Activated CD4-positive, alpha-beta T cell treated with anti-CD3 and anti-CD28 coated beads, Interleukin-2, amount 10 ng/mL, durations not matched to agents 7 days and 5 days (primary cell): ENCODE measurements at places on chromosomes 1 and 21.

DNA sequence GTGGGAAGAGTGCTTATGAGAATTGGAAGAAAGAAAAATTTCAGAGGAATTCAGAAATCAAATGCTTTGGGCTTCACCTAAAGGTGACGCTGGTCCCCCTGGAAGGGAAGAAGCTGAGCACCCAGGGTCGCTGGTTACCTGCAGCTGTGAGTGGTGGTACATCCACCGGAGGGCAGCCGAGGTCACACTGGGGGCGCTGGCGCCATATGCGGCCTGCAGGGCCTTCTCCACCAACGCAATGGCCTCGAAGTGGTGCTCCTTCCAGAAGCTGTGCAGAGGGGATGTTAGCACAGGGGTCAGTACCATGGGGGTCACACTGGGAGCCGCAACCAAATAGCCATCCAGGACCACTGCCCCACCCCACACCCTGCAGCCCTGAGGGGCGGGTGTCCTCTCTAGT is 6.1 kb downstream of the AKR7A2 start:
- no peak overlapping the region for H3K4me3 ChIP-seq
- H3K27me3 ChIP-seq = no peaks in the 10 kb centered on the region
- peaks cover 20% of the 10 kb centered on the region for H3K36me3 ChIP-seq
- no peak overlapping the region for H3K27ac ChIP-seq
- no peak for DNase-seq
- H3K4me1 ChIP-seq = peaks cover 9% of the 10 kb centered on the region

GRCh38 chr1:189616893-189617292 is 860.8 kb downstream of the BRINP3 start:
- H3K4me1 ChIP-seq = no peaks in the 10 kb centered on the region
- H3K27ac ChIP-seq = no peak overlapping the region
- H3K36me3 ChIP-seq = no peaks in the 10 kb centered on the region
- DNase-seq = no peak

DNA sequence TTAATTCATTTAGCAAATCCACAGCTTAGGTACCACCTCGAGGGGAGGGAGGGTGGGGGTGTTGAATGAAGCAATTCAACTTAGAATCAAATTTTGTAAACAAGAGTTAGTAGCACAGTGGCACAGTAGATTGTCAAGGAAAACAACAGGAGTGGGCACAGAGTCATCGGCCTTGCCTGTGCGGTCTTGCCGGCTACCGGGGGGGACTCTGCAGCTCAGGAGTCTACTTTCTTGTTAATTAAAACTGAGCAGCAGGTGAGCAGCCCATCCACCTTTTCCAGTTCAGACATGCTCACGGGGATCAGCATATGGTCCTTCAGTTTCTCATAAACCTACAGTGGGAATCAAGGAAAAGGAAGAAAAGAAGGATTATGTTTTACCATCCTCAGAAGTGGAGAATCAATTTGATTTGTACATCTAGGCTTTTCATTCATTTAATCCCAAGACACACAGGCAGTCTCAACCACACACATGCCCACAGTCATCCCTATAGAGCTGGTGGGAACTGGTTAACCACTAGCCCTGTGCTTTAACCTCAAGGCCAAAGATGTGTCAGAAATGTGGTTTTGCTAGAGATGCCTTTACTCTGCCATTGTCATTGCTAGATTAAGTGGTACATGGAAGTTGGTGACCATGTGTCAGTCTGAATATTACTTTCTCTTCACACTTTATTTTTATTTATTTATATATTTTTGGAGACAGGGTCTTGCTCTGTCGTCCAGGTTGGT is 45.0 kb upstream of the BCL10 start:
- H3K4me1 ChIP-seq = peaks cover 6% of the 10 kb centered on the region
- peak; percentile 19 for DNase-seq
- peaks cover 61% of the 10 kb centered on the region for H3K27me3 ChIP-seq
- H3K27ac ChIP-seq = no peak overlapping the region

GRCh38 chr1:192225703-192226102 is 67.4 kb downstream of the RGS18 start:
- no peak for DNase-seq
- no peaks in the 10 kb centered on the region for H3K27me3 ChIP-seq
- no peaks in the 10 kb centered on the region for H3K36me3 ChIP-seq
- H3K27ac ChIP-seq = no peak overlapping the region
- no peak overlapping the region for H3K4me3 ChIP-seq

- no peaks in the 10 kb centered on the region for H3K36me3 ChIP-seq
- no peak overlapping the region for H3K4me3 ChIP-seq
- H3K4me1 ChIP-seq = no peaks in the 10 kb centered on the region
- peaks cover 41% of the 10 kb centered on the region for H3K27me3 ChIP-seq
- DNase-seq = no peak
These were observed 2.2 kb downstream of the PALMD start for GRCh38 chr1:99648107-99648506.

DNA sequence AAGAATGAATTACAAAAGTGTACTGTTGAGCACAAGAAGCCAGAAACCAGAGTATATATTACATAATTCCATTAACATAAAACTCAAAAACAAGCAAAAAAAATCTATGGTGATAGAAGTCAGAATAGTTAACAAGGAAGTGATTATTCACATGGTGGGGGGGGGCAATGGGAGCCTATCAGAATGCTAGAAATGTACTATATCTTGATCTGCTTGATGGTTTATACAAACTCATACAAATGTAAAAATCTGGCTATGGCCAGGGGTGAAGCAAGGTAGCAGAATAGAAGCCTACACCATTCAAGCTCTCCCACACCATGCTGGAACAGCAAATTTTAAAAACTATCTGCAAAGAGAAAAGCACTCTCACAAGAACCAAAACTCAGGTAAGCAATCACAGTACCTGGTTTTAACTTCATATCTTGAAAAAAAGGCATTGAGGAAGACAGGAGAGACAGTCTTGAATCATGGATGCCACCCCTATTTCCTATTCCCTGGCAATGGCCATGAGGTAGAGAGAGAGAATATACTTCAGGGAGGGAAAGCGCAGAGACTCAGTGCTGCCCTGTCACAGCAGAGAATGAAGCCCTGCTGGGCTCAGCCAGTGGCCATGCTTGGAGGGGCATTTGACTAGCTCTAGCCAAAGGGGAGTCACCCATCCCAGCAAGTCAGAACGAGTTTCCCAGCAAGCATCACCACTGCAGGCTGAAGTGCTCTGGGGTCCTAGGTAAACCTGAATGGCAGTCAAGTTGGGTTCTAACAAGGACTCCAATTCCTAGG is 73.8 kb downstream of the CDC42BPA start:
- H3K4me3 ChIP-seq = no peak overlapping the region
- peaks cover 14% of the 10 kb centered on the region for H3K27me3 ChIP-seq
- peaks cover 1% of the 10 kb centered on the region for H3K36me3 ChIP-seq
- H3K27ac ChIP-seq = no peak overlapping the region
- DNase-seq = no peak
- H3K4me1 ChIP-seq = peaks cover 2% of the 10 kb centered on the region

DNA sequence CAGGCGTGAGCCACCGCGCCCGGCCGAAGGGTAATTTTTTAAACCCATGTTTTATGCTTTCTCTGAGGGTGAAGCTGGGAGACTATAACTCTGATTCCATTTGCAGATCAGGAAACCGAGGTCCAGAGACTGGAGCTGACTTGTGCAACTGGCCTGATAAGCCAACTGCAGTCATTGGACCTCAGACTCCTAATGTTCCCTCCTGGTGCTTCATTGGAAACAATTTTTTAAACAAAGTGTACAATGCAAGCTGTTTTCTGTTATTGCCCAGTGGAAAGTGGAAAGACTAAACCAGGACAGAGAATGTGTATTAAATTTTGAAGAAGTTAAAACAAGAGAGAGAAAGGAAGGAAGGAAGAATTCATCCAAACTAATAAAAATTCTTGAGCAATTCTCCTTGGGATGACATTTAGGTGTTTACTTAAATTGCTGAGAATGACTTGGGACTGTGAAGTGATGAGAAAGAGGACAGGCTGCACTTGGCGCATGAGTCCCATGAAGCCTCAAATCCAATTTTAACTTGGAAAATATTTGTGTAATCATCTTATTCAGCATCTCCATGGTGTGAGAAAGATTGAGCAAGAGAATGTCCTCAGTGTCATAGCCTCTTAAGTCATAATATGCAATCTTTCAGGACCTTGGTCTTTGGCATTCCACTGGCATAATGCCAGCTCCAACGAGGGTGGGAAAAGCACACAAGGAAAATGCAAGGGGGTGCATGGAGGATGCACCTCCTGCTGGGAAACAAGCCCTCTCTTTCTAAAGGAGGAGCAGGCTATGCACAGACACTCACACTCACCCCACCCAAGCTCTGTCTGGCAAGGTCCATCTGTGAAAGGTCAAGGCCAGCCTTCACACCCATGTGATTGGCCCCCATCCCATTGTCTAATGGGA is 342.0 kb downstream of the SIPA1L2 start:
- H3K27ac ChIP-seq = no peak overlapping the region
- peaks cover 7% of the 10 kb centered on the region for H3K27me3 ChIP-seq
- no peaks in the 10 kb centered on the region for H3K36me3 ChIP-seq
- no peak for DNase-seq
- H3K4me1 ChIP-seq = no peaks in the 10 kb centered on the region

DNA sequence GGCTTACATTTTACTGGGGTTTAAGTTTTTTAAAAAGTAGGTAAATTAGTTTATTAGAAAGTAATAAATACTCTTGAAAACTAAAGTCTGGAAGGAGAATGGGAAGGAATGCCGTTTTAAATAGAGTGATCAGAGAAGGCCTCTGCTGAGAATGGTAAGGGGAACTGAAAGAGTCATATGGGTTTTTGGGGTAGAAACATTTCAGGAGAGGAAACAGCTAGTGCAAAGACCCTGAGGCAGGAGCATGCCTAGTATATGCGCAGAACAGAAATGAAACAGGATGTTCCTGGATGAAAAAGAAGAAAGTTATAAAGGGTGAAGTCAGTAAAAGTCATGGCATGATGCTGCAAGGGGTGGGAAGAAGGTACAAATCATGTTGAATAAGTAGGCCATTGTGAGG is 38.9 kb downstream of the ZC3H11B start:
- no peaks in the 10 kb centered on the region for H3K27me3 ChIP-seq
- H3K27ac ChIP-seq = no peak overlapping the region
- no peaks in the 10 kb centered on the region for H3K36me3 ChIP-seq
- DNase-seq = no peak
- no peaks in the 10 kb centered on the region for H3K4me1 ChIP-seq
- H3K4me3 ChIP-seq = no peak overlapping the region

GRCh38 chr1:243438815-243439214 is 183.0 kb downstream of the SDCCAG8 start:
- DNase-seq = no peak
- peaks cover 3% of the 10 kb centered on the region for H3K36me3 ChIP-seq
- peaks cover 2% of the 10 kb centered on the region for H3K4me1 ChIP-seq
- no peak overlapping the region for H3K4me3 ChIP-seq
- no peaks in the 10 kb centered on the region for H3K27me3 ChIP-seq
- no peak overlapping the region for H3K27ac ChIP-seq
